Mesothelial cell of epicardium (in vitro differentiated cells): ENCODE measurements at places on chromosomes 7 and 10.

- no peak for DNase-seq
Observed at GRCh38 chr10:127102176-127102575, 94.2 kb downstream of the INSYN2A start.

DNA sequence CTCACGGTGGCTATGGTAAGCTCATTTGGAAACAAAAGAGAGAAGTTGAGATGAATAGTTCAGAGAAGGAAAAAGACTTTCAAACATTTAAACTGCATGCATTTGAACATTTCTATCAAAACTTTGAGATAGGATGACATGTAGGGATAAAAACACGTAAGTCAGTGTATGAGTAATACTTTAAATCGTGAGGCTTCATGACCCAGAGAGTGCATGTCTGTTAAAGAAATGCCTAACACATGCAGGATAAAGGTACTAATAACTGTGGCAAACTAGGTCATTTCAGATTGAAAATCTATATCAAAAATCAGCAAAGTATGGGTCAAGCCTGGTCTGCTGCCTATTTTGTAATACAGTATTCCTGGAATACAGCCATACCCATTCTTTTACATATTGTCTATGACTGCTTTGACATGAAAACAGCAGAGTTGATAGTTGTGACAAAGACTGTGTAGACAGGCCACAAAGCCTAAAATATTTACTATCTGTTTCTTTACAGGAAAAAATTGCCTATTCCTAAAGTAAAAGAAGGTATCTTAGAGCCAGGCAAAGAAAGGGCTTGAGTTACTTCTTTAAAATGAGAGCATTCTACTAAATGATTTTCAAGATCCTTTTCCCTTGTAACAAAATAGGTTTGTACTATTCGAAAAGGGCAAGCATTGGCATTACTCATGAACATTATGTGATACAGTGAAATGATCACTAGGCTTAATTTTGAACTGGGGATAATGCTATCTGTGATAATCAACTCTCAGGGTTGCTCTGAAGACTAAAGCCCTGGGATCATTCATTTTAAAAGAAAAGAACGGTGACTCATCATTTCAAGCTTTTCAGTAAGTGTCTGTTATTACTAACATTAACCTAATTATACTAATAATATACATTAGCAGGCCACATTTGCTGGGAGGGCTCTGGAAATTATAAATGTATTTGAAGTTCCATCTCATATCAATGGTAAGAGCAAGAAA is 185.9 kb downstream of the CRPPA start:
- no peak for DNase-seq

- DNase-seq = no peak
Observed at GRCh38 chr7:97090761-97091353, 26.6 kb upstream of the SDHAF3 start.

DNA sequence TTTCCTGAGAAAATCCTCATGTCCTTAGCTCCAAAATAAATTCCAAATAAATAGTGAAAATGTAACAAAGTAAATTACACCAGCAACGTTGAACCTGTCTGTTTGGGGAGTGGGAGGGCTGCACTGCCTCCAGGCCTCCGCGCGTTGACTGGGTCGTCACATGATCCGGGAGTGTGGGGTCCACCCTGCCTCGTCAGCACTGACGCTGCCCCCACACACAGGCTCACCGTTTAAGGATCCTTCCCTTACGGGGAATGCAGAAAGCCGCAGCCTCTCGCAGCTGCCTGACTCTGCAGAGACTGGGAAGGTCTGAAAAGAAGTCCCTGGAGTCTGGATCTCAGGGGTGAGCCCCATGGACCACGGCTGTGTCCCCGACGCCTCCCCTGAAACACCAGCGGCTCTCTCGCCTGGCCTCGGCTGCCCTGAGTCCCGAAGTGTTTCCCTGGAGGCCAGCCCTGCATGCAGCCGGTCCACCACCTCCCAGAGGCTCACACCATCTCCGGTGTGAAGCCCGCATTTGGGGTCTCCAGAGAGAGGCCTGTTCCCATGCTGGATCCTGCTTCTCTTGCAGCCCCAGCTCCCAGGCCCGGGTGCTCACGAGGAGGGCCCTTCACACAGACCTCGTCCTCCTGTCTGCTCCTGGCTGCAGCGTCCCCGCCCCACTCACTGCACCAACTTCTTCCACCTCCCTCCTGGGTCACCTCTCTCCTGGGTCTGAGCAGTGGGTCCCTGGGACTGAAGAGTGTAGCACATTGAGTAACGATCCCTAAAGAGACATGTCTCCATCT is 49.5 kb upstream of the ADGRA1 start:
- DNase-seq = no peak

DNA sequence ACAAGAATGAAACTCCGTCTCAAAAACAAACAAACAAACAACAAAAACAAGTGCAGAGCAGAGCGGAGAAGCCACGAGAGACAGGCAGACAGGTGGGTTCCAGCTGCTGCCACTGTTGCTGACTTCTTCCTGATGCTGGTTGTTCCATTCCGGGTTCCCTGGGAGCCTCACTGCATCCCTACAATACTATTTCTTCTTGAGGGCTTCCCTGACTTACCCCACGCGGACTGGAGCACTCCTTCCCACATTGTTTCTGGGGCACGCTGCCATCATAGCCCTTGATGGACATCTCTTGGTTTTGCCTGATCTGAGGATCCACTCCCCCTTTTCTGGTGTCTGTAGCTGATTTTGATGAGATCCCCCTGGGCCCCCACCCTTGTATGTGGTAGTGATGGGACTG is 5.6 kb upstream of the NKX1-2 start:
- DNase-seq = no peak

- no peak for DNase-seq
Observed at GRCh38 chr10:122490786-122491680, 29.7 kb downstream of the HTRA1 start.
